ENCODE measurements at places on chromosomes 2 and 18.

DNA sequence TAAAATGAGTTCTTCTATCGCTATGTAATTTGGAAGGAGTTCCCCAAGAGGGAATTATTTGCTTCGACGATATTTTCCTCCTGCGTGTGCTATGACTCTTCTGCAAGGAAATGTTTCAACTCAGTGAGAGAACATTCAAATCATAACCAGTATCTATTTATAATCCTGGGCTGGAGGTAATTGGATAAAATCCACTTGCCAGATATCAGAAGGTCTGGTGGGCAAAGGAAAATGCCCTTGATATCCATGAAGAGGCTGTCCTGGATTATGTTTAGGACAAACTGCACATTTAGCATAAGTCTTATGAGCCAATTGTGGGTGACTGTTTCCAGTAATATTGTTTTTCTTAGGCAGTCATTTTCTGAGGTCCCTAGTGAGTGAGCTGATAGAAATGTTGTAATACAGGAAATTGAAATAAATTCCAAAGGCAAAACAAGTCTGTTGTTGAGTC is 17.7 kb downstream of the RPIA start:
- DNase-seq: no peak

DNA sequence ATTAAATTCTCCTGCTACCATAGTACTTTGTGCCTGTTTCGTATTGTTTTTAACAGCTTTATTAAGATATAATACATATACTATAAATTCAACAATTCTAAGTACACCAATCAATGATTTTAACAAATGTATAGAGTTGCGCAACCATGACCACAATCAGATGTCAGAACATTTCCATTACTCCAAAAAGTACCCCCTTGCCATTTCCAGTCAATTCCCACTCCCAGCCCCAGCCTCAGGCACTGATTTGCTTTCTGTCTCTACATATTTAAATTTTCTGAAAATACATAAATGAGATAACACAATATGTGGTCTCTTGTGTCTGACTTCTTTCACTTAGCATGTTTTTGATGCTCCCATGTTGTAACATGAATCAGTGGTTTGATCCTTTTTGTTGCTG is 193.9 kb downstream of the FIGN start:
- no peak for DNase-seq

DNA sequence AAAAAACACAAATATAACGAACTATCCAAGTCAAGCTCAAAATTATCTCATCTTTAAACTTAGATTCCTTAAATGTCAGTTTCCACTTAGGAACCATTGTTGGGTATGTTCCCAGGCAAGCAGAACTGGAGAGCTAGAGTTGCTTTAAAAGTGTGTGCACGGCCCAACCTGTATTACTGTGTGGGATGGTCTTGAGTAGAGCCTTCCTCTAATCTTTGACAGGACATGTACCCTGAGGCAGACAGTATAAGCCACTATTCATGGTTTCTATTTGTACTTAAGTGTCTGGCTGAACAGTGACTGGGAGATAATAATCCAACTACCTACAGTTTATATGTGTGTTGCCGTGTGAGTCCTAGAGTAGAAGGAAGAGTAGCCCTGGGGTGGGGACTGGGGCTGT is 239.7 kb downstream of the GPD2 start:
- DNase-seq: no peak

GRCh38 chr18:22411446-22411845 is 6.3 kb downstream of the CTAGE1 start:
- DNase-seq: no peak

- no peak for DNase-seq
Measured at GRCh38 chr2:12636837-12637581, 79.7 kb upstream of the TRIB2 start.

- no peak for DNase-seq
Measured at GRCh38 chr2:10917927-10918326, 6.2 kb downstream of the KCNF1 start.
